Urinary bladder (tissue), 4 donors: ENCODE measurements at places on chromosomes 7 and 10.

DNA sequence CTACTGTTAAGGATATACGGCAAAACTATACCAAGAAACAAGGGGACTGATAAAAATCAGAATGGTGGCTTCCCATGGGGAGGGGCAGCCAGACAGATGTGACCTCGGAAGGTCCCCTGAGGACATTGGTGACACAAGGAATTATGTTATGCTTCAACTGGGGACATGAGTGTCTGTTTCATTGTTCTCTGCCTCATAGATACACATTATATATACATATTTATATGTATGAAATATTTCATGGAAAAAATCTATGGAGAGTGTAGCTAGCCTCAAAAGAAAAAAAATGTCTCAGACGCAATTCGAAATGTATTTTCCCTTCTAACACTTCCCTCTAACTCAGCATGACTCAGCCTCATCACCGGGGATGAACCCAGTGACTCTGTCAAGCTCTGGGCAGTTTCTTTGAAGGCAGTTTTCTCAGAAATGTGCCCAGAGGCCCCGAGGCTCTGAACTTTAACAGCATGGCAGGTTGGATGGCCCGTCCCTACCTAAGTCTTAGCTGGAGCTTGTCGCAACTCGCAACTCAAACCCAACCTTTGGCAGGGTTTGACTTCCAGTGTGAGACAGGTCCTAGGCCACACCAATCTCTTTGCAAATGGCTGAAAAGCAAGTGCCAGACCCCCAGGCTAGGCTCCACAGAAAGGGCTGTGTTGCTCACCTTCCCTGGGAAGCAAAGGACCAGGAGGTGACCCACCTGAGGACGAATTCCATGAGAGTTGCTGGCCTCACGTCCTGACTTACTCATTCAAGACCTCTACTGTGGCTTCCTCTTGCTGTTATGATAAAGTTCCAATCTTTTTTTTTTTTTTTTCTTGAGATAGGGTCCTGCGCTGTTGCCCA, 86.9 kb downstream of the CARD11 start:
- no peak for DNase-seq

DNA sequence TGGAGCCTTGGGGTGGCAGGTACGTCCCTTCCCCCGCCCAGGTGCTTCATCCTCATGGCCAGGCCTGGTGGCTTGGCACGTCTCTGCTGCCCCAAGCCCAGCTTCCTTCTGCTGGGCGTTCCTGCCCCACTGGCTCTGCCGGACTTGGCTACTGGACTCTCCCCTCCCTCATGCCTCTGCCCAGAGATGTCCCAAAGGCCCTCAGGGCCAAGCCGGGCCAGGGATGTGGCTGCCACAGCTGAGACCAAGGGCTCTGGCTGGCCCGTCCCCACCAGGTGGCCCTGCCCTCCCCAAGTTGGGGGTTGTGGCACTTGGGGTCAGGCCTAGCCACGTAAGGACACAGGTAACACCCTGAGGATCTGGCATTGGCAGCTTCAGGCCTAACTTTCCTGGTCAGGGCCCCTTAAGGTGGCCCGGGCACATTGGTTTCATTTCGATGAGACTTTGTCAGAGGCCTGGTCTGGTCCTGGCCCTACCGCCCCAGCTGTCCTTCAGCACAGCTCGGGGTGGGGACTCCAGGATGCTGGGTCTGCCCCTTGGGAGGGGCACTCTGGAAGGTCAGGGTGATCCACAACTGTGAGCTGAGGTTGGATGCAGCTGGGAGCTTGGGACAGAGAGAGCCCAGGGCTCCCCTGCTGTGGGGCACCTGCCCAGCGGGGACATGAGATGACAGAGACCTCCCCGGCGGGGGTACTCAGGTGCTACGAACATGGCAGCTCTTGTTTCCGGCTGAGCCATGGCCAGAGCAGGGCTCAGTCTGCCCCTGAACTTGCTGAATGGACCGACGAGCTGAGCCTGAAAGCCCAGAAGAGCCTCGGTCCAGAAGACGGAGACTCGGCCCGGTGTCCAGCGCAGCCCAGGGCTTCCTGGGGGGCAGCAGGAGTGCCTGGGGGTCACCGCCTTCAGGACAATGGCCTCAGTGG, 2.9 kb downstream of the BHLHA15 start:
- DNase-seq = no peak

DNA sequence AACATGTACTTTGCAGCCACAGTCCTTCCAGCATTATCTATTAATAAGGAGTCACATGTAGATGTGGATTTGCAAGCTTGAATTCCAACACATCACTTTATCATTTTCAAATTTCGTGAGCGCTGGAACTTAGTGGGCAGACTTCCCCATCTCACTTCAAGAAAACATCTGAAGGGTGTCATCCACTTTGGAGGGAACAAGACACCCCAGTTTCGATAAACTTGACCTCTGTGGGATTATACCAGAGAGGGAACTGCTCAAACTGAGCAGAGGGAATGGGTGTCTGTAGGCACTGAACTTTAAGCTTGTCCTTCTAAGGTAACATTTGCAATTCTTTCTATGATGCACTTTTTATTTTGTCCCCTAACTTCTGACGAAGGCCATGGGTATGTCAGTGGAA, 27.5 kb downstream of the ADRB1 start:
- no peak for DNase-seq

DNA sequence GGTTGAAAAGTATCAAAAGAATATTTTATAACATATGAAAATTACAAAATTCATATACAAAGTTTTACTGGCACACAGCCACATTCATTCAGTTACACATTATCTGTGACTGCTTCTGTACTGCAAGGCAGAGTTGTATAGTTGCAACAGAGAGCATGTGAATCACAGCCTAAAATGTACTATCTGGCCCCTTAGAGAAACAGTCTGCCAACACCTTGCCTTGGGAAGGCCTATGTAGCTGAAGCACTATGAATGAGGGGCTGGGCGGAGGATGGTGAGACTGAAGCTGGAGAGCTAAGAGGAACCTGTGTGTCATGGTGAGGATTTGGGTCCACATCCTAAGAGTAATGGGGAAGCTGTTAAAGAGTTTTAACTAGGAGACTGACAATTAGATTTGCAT, 35.7 kb downstream of the PDZD8 start:
- DNase-seq = no peak
